ACHN (cell line): ENCODE measurements at places on chromosomes 11 and 22.

DNA sequence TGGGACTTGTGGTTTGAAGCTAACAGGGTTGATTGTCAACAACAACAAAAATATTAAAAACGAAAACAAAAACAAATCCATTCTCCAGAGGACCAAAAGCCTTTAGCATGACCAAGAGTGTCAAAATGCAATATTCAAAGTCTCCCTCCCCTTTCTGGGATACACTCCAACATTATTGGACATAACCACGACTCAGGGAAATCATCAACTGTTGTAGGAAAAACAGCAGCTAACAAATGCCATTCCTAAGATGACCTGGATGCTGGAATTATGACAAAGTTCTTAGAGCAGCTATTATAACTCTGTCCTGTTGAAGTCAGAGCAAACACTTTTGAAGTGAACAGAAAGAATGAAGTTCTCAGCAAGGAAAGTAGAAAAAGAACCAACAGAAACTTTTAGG is 143.0 kb downstream of the TMEM135 start:
- DNase-seq: peak; percentile 24

DNA sequence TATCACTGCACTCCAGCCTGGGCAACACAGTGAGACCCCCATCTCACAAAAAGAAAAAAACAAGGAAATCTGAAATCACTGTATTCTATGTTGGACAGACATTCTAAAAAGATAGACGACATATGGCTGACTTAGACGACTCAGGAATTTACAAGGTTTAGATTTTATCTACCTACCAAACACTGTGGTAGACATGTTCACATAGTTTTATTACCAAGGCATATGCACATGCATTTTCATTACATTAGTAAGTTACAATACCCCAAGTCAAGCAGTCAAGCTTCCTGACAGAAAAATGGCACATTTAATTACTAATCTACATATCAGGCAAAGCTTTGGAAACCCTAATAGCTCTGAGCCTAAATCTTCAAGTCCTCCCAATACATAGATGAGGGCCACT is 262.2 kb downstream of the TTC28 start:
- no peak for DNase-seq

DNA sequence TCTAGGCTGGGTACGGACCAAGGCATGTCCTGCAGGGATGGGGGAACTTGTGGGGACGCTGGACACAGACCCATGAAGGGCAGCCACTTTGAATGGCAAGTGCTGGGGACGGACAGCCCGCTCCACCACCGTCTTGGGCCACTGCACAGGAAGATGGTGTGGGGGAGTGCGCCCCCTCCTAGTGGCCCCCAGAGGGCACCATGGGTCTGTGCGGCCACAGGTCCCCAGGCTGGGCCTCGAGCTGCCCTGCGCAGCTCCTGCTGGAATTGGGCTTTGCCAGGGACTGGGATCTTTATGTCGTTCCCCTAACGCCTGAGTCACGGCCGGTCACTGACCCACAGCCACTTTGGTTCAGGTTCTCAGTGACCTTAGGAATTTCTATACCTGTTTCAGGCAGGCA is 44.4 kb downstream of the NAT10 start:
- DNase-seq: peak; percentile 9

GRCh38 chr22:32684822-32685187 is 116.7 kb upstream of the TIMP3 start:
- no peak for DNase-seq

- no peak for DNase-seq
Measured at GRCh38 chr11:69948256-69949141, 129.3 kb upstream of the FGF3 start.

- DNase-seq: no peak
Measured at GRCh38 chr11:123745764-123746451, 4.4 kb upstream of the ZNF202 start.

- no peak for DNase-seq
Measured at GRCh38 chr11:10998674-10999073, 140.8 kb upstream of the ZBED5 start.

DNA sequence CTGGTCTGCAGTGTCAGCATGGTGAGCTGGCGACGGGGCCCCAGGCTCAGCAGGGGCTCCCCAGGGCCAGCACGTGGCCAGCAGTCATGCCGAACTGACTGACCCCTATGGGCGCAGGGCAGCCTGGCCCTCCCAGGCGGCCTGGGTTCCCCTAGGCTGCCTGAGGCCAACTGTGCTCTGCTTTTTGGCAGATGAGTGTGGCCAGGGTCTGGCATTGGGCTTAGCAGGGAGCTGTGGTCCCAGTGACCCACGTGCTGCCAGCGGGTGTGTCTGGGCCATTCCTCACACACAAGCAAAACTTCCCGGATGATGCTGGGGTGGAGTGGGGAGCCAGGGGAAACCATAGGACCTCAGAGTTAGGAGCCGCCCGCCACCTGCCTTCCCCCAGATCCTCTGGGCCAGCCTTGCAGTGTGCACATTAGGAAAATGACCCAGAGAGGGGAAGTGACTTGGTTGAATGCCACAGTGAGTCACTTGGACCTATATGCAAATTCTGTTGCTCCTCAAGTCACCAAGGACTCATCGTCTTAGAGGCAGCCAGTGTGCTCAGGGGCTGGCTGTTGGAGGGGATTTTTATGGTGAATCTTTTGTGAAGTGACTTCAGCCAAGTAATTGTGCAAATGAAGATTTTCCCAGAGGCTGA is 6.5 kb downstream of the ADORA2A start:
- DNase-seq: no peak

- DNase-seq: peak; percentile 52
Measured at GRCh38 chr11:4181782-4182721, 87.5 kb downstream of the RRM1 start.

DNA sequence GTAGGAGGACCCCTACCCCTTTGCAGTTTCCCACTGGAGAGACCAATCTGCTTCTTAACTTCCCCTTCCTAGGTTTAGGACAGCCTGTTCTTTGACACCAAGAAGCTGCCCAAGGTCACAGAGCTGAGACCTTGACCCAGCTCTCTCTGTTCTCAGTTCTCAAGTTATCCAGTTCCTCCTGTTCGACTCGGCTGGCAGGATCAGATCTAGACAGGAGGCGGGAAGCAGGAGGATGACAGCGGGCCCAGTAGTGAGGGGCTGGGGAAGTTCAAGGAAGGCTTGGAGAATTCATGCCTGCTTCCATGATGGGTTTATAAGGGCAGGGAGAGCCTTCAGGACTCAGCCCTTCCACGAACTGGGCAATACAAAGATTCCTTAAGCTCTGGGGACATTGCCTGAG is 210.6 kb downstream of the DSCAML1 start:
- DNase-seq: no peak

GRCh38 chr11:27447288-27448183 is 25.1 kb downstream of the LGR4 start:
- no peak for DNase-seq

GRCh38 chr11:104329078-104329665 is 165.2 kb upstream of the PDGFD start:
- DNase-seq: no peak
